ENCODE measurements at places on chromosomes 1 and 21.

GRCh38 chr21:44432841-44433790, 22.2 kb upstream of the LRRC3 start:
- DNase-seq: no peak

DNA sequence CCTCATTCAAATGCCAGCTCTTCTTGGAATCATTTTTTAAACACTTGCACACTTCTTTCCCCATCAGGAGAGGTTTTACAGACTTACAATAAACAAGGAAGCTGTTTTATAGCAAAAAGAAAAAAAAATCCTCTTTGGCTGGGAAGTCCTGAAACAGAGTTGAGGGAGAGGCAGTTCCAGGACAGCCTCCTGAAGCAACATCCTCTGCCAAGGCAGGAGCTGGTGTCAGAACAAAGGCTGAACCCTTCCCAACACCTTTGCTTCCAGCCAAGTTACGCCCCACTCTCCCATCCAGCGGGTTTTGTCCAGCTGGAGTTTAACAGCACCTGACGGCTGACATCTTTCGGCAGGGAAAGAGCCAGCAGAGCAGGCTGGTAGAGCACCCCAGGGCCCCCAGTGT, 287.8 kb downstream of the RRAGC start:
- no peak for DNase-seq

DNA sequence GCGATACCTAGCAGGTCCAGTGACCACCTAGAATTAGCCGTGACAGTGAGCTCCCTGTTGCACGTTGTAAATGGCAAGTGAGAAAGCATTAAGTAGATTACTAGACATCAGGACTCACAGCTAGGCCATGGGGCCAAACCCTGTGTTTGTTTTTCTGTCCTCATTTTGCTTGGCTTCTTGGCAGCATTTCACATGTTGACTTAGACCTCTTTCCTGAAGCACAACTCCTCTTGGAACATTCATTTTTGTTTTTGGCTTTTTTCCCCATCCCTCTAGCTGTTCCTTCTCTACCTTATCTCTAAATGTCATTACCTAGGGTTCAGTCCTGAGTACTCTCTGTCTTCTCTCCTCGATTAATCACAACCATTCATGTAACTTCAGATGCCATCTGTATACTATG, 16.9 kb upstream of the PTPN14 start:
- DNase-seq: no peak

DNA sequence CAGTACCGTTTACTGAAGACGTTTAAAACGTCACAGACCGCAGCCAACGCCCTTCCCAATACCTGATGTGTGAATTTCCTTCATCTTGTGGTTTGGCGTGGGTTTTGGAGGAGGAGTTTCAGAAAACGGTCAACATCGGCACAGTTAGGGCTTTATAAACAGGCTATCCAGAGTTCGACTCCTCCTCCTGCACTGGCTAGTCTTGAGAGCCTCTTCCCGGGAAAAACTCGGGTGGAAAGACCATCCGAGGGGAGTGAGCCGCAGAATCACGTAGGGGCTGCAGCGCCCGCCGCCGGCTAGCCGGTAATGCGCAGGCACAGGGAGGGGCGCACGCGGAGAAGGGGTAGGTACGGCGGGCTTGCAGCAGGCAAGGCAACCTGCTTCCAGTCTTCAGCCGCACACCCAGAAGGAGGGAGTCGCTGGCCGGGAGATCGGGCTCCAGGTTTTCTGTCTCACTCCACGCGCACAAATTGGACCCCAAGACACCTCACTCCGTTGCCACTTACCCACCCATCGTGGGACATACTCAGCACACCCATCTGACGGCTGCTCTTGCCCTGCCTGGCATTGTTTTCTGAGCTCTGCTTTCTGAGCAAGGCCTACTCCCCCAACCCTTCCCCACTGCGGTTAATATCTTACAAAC, 25.4 kb downstream of the SLC19A2 start:
- DNase-seq: no peak

- DNase-seq: no peak
Measured at GRCh38 chr1:16124377-16125087, 31.3 kb downstream of the EPHA2 start.

All from NCI-H2081 treated with DMSO at 0.1 percent for 48 hours (cell line).